ENCODE measurements at places on chromosomes 6 and 20.

- peak; percentile 24 for DNase-seq
Observed at GRCh38 chr20:37202267-37202943, 23.1 kb upstream of the MROH8 start.

DNA sequence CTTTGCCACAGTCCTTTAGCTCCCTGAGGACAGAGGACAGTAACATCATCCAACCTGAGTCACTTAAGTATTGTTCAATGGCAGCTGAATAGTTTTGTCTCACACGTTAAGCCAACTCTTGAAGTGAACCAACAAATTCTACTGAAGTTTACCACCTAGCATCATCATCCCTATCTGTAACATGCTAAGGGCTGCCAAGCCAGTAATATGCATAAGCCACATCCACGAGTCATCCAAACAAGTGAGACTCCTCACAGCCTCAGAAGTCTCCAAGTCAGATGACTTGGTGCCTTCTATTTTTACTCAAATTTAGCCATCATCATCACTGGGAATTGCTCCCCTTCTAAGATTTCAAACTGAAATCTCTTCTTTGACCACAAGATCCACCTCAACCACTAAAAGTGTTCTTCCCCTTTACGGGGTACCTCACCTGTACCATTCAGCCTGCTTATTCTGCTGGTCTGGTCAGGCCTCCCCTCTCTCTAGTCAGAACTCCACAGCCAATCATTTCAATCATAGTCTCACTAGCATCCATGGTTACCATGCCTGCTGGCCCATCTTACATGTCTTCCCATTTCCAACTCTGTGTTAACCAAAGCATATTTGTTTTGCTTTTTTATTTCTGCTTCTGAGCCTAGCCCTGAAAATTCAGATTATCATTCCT is 73.7 kb downstream of the DTNBP1 start:
- DNase-seq: peak; percentile 9

DNA sequence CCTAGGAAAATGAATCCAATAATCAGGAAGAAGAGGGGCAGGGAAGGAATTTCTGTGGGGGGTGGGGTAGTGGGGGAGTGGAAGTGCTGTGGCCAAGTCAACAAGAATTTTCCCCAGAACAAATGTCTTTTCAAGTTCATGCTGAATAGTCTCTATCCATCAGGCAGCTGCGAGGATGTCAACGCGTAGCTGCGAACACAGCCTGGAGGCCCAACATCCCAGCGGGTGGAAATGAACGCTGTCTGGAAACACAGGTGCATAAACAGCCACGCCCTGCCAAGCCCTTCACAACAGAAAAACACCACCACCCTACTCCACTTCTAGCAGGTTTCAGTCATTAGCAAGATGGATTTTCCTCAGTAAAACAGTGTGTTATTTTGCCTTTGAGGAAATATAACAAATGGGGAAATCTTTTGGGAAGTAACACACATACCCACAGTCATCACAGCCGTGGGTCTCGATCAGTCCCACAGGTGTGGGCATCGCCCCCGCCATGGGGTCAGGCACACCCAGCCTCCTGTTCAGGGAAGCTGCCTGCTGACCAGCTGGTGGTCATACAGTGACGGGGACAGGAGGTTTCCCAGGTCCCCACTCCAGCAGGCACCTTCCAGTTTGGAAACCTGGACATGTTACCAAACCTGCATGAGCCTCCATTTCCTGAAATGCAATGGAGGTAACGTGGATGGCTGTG is 112.1 kb upstream of the THBS2 start:
- DNase-seq: no peak

GRCh38 chr6:110814102-110815014 is 911 bp downstream of the CDK19 start:
- peak; percentile 72 for DNase-seq

GRCh38 chr6:7441048-7441775 is 51.6 kb downstream of the RIOK1 start:
- DNase-seq: no peak

GRCh38 chr20:38764567-38765318 is 16.5 kb downstream of the ACTR5 start:
- peak; percentile 71 for DNase-seq

- no peak for DNase-seq
Observed at GRCh38 chr6:73802366-73802765, 106.4 kb downstream of the CD109 start.
